ENCODE measurements at places on chromosomes 13 and 19.

GRCh38 chr19:33953023-33953422 lies 156.4 kb downstream of the KCTD15 start:
- no peak for DNase-seq

DNA sequence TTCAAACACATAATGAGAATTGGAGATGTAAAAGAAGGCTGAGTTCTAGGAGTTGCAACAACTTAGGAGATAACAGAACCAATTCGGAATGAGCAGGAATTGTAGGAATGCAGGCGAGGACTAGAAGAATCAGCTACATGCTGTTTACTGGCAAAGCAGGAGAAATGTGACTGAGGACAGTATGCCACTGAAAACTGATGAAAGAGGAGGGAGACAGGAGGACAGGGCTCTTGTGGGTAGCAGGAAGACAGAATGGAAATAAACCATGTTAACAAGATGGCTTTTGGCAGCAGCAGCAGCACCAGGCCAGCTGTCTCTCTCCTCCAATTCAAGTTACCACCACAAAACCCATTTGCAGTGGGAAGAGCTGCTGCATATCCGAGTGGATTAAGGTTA lies 91.0 kb upstream of the SLC15A1 start:
- DNase-seq = no peak

DNA sequence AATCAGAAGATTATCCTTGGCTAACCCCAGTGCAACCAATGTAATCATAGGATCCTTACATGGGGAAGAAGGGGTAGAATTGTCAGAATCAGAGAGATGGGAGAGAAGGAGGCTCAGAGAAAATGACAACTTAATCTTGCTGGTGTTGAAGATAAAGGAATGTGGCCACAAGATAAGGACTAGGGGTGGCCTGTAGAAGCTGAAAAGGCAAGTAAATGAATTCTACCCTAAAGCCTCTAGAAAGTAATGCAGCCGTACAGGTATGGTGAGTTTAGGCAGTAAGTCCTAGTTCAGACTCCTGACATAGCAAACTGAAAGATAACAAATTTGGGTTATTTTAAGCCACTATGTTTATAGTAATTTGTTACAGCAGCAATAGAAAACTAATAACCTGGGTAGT lies 718.5 kb downstream of the SLITRK6 start:
- no peak for DNase-seq

DNA sequence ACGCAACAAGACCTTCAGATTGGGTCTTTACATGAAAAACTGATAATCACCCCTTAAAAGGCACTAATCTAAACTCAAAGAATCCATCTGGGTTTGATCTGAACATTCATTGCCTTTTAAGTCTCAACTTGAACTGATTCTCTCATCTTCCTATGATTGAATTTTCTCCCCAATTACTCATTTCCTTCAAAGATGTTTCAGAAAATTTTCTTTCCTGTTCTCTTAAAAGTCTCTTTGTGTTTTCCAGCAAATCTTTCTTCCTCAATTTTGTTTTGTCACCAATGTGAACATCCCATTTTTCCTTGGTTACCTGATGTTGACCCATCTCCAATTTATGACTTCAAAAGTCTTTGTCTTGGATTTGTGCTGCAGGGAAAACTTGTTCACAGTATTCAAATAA lies 234.3 kb downstream of the DACH1 start:
- DNase-seq = no peak

DNA sequence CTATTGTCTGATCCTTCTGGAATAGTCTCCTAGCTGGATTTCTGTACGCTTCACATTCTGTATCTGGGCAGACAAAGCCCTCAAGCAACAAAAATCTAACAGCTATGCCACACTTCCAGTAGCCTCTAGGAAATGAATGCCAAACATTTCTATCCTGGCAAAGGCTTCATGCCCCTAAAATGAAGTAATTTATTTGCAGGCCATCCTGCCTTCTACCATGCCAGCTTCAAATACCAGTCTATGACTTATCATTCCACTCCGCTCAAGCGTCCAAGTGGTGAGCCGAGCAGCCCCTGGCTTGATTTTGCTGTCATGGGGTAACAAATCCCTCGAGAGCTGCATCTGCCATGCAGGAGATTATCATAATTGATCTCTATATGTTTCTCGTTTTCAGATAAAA lies 86.9 kb downstream of the LHFPL6 start:
- no peak for DNase-seq

DNA sequence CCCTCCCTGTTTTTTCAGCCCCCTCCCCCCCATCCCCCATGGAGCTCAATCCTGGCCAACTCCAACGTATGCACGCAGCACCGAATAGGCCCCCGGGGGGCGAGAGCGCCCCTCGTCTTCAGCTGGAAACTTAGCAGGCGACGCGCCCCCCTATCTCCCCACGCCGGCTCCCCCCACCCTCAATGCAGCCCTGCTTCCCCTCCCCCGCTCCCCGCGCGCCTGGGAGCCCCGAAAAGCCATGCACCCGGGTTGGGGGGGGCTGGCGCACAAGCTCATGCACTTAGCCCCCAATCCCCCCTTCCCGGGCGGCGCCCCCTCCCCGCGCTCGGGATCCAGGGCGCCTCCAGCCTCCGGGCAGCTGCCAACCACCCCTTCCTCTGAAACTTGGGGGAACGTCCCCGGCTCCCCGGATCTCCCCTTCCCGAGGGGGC lies 508 bp downstream of the ZBTB7A start:
- peak; percentile 62 for DNase-seq

DNA sequence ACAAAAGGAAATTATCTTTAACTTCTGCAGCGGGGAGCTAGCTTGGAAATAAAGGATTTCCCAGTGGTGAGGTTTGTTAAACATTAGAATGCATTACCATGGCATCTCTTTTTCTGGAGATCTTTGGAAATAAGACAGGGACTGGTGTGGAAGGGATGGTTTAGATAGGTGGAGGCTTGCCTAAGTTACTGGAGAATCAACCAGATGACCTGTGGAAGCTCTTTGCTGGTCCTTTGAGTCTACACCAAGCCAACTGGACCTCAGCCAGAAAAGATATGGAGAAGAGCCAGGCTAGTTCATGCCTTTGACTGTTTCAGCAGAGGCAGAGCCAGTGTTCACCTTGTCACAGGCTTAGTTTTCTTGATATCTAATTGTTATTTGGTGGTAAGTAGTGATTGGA lies 134.7 kb downstream of the KCNRG start:
- no peak for DNase-seq

DNA sequence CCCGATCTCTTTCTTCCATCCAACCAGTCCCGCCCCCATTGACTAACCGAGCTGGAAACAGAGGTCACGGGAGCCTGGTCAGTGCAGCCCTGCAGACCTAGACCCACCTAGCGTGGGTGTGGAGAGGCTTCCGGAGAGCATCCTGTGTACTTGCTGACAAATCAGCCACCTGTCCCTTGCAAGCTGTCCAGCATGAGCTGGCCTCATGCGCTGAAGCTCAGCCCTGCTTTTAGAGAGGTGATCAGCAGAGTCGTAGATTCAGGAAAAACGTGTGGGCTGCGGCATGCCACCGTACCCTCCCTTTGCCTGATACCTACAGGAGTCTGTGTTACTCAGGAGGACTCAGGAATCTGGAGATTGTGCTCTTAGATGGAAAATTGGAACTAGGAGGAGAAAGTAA lies 80.3 kb upstream of the UQCRFS1 start:
- DNase-seq = no peak

- DNase-seq = no peak
These were observed 72.9 kb upstream of the UQCRFS1 start for GRCh38 chr19:29285878-29286277.

GRCh38 chr13:60701895-60702294 lies 304.9 kb downstream of the TDRD3 start:
- no peak for DNase-seq

GRCh38 chr13:109700176-109700575 lies 86.2 kb downstream of the IRS2 start:
- DNase-seq = no peak

- no peak for DNase-seq
These were observed 45.3 kb downstream of the POLR1D start for GRCh38 chr13:27666951-27667350.

- no peak for DNase-seq
These were observed 50.9 kb downstream of the AKAP11 start for GRCh38 chr13:42322806-42323205.

DNA sequence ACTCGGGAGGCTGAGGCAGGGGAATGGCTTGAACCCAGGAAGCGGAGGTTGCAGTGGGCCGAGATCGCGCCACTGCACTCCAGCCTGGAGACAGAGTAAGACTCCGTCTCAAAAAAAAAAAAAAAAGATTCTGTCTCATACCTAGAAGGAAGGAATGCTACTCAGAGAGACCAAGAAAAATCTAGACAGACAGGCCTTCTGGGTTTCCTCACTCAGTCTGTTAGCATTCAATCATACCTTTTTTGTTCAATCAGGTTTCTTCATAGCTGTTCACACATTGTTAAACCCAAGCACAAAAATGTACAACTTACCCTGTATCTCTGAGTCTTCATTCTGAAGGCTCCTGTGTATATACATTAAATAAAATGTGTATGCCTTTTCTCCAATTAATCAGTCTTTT lies 40.5 kb downstream of the ZNF823 start:
- no peak for DNase-seq

DNA sequence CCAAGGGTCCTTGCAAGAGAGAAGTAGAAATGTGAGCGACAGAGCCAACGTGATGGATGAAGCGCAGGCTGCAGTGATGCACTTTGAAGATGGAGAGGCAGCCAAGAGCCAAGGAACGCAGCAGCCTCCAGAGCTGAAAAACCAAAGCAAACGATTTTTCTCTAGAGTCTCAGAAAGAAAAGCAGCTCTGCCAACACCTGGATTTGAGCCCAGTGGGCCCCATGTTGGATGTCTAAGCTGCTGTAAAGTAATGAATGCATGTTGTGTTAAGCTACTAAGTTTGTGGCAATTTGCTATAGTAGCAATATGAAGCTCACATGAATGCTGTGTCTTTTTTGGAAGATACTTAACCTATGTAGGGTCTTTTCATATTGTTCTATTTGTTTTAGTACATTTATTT lies 894.3 kb downstream of the EFNB2 start:
- no peak for DNase-seq

GRCh38 chr13:114132419-114133121 lies at the start of gene RASA3:
Gene RASA3, minus strand, starts transcription at chr13:114132623. Its CDS starts 134 bp downstream, at chr13:114132489.
- DNase-seq = peak; percentile 83

GRCh38 chr19:4010808-4011110 lies 3.2 kb downstream of the PIAS4 start:
- DNase-seq = no peak

DNA sequence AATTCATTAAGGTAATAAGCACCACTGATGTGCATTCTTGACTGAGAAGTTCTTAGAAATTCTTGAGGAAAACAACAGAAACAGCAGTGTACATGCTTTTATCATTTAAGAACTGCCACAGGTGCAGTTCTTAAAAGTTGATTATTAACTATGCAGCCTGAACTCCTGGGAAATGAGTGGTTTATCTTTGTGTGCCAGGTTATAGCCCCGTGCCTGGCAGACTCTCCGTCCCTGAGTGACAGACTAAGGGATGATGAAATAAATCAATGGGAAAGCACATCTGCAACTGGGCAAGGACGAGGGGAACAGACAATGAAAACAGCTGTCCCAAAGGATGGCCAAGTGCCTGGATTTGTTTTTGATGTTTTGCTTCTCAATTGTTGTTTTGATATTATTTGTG lies 84.4 kb upstream of the SPATA13 start:
- no peak for DNase-seq

DNA sequence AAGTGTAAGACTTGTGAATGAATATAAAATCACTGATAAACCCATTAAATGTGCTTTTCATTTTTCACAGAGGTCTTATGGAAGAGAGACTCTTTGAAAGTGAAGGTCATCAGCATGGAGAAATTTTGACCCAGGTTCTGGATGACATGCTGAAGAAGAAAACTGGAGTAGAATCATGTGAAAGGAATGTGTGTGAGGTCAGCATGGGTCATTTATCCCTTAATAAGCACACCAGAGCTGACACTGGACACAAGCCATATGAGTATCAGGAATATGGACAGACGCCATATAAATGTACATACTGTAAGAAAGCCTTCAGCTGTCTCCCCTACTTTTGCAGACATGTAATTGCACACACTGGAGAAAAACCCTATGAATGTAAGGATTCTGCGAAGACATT lies 29.0 kb downstream of the ZNF20 start:
- no peak for DNase-seq

DNA sequence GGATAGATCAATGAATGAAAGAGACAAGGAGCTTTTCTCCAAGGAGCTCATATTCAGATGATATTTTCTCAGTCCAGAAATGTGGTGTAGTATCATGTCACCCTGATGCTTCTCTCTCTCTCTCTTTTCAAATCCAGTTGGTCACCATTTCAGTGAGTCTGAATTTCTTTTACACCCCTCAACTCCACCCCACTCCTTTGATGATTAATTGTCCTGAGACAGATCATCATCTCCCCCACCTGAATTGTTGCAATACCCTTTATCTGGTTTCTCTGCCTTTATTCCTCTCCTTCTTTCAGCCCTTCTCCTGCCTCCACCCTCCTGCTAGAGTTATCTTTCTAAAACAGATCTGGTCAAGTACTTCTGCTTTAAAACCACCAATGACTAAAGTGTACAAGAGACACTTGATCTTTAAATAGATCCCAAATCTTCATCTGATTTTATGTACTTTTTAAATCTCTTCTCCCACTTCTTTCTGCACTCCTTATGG lies 299.8 kb downstream of the KLF5 start:
- DNase-seq = no peak

DNA sequence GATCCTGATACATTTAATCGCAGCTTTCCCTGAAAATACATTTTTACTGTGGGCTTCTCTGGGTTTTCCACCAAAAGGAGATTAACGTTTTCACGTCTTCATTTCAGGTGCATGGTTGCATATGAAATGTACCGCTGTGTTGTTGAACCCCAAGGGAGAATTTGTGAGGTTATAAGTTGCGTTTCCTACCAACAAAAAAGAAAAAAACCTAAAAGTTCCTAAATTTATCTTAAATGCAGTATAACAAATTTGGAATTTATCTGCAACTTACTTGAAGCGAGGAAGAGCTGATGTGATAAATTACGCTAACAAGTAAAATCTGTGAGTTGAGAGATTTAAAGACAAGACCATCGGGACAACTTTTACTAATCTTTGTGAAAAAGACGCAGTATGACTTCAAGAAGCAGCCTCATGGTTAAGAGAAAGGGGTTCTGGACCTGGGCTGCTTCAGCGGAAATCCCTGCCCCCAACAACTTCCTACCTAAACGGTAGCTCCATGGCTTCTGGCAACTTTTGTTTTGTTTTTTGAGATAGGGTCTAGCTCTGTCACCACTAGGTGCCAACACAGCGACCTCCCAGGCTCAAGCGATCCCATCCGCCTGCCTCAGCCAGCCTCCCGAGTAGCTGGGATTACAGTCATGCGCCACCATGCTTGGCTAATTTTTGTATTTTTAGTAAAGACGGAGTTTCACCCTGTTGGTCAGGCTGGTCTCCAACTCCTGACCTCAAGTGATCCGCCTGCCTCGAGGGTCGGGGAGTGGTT lies 958 bp upstream of the OBI1 start:
- peak; percentile 8 for DNase-seq

- no peak for DNase-seq
These were observed 12.3 kb downstream of the CEACAM20 start for GRCh38 chr19:44517146-44517545.

- no peak for DNase-seq
These were observed 39.0 kb downstream of the RNASEH2B start for GRCh38 chr13:50948601-50949000.
